Stimulated activated CD4-positive, alpha-beta T cell treated with anti-CD3 and anti-CD28 coated beads, Interleukin-1b, Interleukin-23, amount 100 ng/mL, for 1 hour (primary cell): ENCODE measurements at places on chromosomes 2 and 18.

DNA sequence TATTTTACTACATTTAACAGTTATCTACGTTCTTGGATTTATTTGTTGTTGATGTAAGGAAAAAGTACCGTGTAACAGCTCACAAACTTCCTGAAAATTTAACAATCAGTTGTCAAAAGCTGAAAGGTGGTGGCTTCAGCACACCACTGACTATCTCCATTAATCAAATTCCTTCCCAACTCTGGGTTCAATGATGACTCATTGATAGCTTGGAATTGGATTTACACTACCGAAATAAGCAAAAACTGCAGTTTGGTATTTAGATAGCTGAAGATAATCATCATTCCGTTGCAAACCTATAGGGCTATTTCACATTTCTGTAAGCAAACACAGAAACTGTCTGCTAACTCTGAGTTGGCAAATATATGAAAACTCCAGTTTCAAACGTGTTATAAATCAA, 322.3 kb upstream of the TFPI start:
- no peak for DNase-seq

GRCh38 chr2:11027195-11027594, 115.5 kb downstream of the KCNF1 start:
- DNase-seq: no peak

DNA sequence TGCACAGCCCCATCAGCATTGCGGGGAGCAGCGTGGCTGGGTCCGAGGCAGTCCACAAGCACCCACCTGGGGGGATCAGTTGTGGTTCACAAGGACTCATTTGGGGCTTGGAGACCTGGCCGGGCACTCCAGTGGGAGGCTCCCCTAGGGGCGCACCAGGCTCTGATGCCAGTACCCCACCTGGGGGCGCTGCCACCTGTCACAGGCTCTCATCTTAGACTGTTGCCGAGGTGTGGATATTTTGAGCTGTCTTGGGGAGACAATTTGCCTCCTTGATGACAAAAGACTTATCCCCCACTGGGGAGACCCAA, 3.0 kb downstream of the ADRA2B start:
- DNase-seq: no peak

GRCh38 chr2:112768432-112768831, 4.0 kb upstream of the CKAP2L start:
- DNase-seq: no peak

GRCh38 chr2:39464864-39465263, 27.8 kb upstream of the MAP4K3 start:
- DNase-seq: no peak

DNA sequence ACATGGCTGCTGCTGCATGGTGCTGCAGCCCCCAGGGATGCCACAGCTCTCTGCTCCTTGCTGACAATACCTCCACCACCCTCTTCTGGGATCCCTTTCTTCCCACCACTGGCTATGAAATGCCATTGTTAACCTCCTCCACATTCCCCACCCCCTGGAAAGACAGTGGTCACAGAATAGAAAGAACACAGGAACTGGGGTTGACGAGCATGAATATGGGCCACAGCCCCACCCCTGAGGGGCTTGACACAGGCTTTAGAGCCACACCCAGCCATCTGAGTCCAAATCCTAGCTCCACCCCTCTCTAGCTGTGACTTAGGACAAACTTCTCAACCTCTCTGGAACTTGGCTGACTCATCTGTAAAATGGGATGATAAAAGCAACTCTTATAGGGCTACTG, 47.3 kb downstream of the TMEM163 start:
- DNase-seq: no peak

DNA sequence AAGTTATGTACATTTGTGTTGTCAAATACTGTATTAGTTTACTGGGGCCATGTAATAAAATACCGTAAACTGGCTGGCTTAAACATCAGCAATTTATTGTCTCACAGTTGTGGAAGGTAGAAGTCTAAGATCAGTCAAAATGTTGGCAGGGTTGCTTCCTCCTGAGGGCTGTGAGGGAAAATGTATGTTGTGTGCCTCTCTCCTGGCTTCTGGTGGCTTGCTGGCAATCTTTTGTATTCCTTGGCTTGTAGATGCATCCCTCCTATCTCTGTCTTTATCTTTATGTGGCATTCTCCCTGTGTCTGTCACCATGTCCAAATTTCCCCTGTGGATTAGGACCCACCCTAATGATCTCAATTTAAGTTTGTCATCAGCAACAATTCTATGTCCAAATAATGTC, 37.0 kb upstream of the SLC30A6 start:
- no peak for DNase-seq

- DNase-seq: no peak
These were observed 16.4 kb upstream of the TMEM18 start for GRCh38 chr2:693606-694005.

- DNase-seq: no peak
These were observed 157.3 kb upstream of the SPRED2 start for GRCh38 chr2:65589667-65590066.

DNA sequence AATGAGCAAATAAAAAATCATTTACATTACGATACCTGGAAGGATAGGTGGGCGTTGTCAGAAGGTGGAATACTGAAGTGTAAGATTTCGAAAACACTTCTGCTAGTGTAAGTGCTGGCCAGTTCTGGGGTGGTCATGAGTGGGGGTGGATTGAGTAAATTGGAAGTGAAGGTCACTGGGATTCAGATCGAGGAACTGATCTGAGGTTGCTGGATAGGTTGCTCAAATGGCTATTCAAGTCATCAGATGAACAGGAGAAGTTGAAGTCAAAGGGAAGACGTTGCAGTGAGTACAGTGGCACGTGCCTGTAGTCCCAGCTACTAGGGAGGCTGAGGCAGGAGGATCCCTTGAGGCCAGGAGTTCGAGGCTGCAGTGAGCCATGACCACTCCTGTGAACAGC, 95.7 kb downstream of the MALT1 start:
- no peak for DNase-seq

DNA sequence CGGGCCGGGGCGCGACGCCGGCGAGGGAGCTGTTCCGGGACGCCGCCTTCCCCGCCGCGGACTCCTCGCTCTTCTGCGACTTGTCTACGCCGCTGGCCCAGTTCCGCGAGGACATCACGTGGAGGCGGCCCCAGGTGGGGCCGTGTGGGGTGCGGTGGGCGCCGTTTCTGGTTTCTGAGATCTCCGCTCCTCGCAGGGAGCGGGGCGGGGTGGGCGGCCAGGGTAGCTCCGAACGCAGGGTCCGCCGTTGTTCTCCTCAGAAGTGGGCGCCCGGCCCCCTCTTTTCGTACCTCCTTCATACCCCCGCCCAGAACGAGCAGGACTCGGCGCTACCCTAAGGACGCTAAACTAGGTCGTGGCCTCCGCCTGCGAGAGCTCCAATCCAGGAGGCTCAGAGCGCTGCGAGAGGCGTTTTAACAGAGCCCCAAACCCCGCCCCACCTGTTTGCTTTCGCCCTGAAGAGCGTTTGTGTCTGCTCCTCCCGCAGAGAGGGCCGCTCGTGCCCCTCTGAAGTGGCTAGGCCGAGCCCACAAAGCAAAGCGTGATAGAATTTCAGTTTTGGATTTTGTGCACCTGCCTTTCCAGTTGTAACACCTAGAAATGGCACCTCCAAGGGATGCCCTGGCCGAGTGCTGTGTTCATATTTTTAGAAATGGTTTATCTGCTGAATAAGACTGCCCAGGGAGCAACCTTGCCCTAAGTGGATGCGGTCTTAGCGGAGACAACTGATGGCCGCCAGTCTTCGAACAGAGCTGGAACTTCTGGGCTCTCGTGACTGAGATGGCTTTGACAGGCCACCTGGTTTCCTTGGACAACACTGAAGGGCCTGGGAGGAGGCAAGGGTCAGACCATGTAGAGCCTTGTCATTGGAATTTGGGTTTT, 626 bp downstream of the CAPN10 start:
- DNase-seq: no peak

GRCh38 chr2:20999906-21000645, 43.8 kb downstream of the APOB start:
- no peak for DNase-seq

DNA sequence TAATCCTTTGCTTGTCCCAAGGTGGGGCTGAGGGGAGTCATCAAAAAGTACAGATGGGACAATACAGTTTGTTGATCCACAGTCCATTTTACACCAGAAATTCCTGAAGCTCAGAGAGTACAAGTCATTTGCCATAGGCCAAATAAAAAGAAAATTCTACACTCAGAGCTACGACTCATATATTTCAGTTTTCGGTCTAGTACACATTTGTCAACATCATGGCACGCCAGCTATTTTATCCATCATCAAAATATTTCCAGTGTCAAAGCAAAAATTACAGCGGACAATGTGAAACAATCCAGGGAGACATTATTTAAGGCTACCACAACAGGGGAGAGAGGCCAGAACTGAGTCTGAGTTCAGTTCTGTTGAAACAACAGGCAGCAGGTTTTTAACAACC, 587.5 kb upstream of the DSEL start:
- no peak for DNase-seq

- DNase-seq: no peak
These were observed 487.4 kb upstream of the ZEB2 start for GRCh38 chr2:145007093-145007959.

DNA sequence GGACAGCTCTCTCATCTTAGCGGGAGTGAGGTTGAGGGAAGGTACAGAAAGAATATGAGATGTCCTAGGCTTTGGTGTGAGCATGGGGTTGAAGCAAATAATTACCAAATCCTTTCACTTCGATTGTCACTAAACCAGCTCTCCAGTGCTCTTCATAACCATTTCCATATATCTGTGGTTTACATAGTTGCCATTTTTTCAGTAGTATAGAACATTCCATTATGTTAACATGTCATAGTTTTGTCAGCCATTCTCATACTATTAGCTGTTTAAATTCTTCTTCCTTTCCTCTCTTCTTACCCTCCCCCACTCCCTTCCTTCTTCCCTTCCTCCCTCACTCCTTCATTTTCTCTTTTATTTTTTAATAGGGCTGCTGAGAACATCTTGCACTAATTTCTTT, 205.9 kb downstream of the BABAM2 start:
- DNase-seq: no peak

GRCh38 chr2:72115110-72116080, 32.3 kb downstream of the CYP26B1 start:
- no peak for DNase-seq

DNA sequence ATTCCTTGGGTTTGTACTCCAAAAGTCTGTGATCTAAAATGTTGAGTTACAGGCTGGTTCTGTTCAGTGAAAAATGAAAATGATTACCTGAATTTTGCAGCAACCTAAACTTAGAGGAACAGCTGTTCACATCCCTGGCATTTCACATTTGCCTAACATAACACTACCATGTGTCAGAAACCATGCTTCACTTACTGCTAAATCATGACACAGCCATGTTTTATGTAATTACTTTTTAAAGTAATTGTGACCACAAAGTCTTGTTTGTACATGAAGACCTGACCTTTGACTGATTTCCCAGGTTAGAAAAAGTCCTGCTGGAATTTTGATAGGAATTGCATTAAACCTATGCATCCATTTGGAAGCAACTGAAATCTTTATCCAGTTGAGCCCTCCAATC, 79.1 kb downstream of the FAM168B start:
- DNase-seq: no peak

GRCh38 chr2:46989491-46990230, 74.1 kb upstream of the MCFD2 start:
- DNase-seq: no peak

DNA sequence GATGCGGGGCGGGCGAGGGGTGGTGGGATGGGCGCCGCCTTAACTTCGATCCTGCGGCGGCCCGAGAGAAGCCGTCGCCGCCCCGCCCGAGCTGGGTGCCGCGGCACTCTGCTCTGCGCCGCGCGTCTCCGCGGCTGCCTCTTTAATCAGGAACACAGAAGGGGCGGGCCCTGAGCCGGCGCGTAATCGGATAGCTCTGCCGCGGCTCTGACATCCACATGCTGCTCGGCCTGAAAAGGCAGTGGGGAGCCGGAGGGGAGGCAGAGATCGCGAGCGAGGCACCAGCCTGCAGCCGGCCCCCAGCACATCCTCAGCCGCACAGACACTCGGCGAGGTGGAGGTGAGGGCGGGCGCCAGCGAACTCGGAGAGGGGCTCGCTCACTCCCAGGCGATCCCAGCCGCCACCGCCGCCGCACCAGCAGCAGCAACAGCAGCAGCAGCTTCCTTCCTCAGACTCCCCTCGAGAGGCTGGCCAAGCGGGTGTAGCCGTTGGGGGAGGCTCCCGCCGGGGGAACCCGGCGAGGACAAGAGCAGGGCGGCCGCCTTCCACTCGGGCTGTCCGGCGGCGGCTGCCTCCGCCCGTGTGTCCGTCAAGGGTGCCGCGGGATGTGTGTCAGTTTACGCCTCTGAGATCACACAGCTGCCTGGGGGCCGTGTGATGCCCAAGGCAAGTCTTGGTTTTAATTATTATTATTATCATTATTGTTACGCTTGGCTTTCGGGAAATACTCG, at the start of gene NRP2:
Gene NRP2 (plus strand): TSS at position 263 of the 732 bp plus-strand sequence. CDS start 790 bp downstream, outside the sequence.
- no peak for DNase-seq

GRCh38 chr2:25314514-25315315, 27.0 kb downstream of the DNMT3A start:
- peak; percentile 83 for DNase-seq

- no peak for DNase-seq
These were observed 24.0 kb downstream of the LYPD6B start for GRCh38 chr2:149062531-149062930.

- DNase-seq: no peak
These were observed 10.6 kb upstream of the TRABD2A start for GRCh38 chr2:84891355-84892010.

DNA sequence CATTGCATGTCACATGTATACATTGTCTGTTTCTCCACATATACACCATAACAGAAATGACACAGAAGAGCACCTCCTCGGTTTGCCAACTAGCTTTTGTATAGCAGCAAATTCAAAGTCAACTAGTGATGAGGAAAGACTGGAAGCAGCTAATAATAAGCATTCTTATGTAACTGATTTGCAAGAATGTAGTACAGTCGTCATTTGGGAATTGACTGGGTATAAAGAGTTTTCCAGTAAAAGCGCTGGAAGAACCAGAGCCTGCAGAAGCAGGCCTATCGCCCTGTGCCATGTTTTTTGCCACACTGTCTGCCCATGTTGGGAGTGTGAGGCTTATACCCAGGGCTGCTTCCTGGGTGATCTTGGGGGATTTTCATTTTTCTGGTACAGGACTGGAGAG, 310.6 kb downstream of the GBX2 start:
- no peak for DNase-seq
